ENCODE measurements at places on chromosomes 1 and 21. TPM values are rescaled to one million over a fixed set of nuclear protein-coding genes. Genes with fewer than 3 reads are reported as not detected.

DNA sequence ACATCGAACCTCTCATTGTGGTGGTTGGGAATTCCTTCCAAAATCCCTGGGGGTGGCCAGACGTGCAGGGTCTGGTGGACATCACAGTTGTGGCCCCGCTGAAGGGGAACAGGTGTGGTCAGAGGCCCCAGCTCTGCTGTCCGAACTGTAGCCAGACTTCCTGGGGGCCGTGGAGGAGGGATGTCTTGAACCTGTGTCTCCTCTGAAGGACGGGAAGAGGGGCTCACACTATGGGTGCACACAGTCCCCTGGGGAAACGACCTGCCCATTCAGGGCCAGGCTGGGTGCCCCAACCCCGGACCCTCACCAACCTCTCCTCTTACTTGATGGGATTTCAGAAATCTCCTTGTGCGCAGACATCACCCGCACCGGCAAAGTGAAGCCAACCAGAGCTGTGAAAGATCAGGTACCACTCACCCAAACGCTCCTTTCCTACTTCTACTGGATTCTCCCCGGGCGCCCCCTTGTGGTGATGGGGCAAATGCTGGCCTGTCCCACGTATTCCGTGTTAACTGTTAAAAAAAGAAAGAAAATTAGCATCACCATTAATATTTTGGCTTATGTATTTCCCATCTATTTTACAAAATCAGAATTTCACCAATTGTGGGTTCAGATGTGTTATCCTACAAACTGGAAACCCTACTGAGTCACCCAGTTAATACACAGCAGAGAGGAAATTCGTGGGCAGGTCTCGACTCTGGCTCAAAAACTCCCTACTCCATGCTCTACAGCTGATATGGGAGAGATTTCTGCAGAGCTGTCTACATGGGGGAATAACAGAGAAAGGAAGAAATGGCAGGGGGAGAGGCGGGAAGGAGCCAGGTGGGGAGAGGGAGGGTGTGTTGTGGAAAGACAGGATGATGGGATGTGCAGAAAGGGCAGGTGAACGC, 28.1 kb downstream of the PADI4 start:
- H3K27ac ChIP-seq: no peak overlapping the region
- H3K4me3 ChIP-seq: no peak overlapping the region
- H3K4me1 ChIP-seq: no peaks in the 10 kb centered on the region

GRCh38 chr1:205589618-205590456, 42.0 kb downstream of the ELK4 start:
- DNase-seq: no peak
- no peak overlapping the region for H3K27ac ChIP-seq

- DNase-seq: peak; percentile 94
- H3K27ac ChIP-seq: peak within 1 kb of the TSS; percentile 96
- peak within 1 kb of the TSS; percentile 94 for H3K4me3 ChIP-seq
- peaks cover 8% of the 10 kb centered on the region for H3K36me3 ChIP-seq
These were observed at the start of gene LRRC42 for GRCh38 chr1:53946252-53947171. Gene LRRC42, plus strand, starts transcription at chr1:53946350. Its CDS starts 5,650 bp downstream, at chr1:53952000.

DNA sequence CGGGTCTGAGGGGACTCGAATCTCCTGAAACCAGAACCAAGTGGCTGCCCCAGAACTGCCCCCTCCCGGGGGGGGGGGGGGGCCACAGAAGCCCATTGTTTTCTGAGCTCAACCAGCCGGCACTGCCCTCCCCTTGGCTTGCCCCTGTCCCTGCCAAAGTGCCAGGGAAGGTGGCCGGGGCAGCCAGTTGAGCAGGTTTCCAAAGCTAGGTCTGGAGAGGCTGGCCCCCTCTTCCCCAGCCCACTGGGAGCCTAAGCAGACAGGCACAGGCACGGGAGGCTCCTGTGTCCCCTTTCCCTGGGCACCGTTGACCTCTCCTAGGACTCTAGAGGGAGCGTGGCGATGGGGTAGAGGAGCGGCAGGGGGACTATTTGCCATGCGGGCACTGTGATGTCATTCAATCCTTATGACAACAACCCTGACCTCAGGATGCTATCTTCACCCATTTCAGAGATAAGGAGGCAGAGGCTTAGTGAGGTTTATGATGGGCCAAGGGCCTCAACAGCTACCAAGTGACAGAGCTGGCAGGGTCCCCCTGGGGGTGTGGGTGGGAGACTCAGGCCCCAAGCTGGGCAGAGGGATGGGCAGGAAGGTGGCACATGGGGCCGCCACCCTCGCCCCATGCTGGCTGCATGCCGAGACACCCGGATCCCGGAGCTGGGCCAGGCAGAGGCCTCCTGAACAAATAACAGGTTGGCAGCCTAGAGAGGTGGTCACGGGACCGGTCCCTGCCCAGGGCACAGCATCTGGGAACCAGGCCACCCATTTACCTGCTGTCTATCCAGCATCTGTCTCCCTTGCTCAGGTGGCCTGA, 35.0 kb downstream of the RAP1GAP start:
- no peak overlapping the region for H3K27ac ChIP-seq
- DNase-seq: no peak
- H3K4me1 ChIP-seq: peaks cover 23% of the 10 kb centered on the region
- no peak overlapping the region for H3K4me3 ChIP-seq
- peaks cover 10% of the 10 kb centered on the region for H3K27me3 ChIP-seq

- H3K4me1 ChIP-seq: no peaks in the 10 kb centered on the region
- no peak overlapping the region for H3K4me3 ChIP-seq
- no peaks in the 10 kb centered on the region for H3K36me3 ChIP-seq
- no peak for DNase-seq
- no peaks in the 10 kb centered on the region for H3K27me3 ChIP-seq
These were observed 13.0 kb upstream of the UQCRHL start for GRCh38 chr1:15820478-15820877.

DNA sequence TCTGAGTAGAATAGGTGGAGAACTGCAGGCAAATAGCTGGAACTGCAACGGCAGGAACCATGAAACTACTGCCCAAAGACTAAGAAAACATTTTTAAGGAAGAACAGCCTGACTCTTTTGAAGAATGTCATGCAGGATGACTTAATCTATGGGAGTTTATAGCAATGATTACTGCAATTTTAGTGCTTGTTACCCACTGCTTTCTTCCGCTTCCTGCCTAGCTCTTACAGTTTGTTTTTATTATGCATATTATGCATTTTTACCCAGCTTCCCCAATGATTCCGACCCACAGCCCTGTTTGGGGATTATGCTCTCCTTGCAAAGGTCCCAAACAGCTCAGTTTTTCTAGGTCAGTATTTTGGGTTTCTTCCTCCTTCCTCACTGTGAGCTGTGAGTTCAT, 71.2 kb downstream of the PCNX2 start:
- H3K27ac ChIP-seq: no peak overlapping the region
- H3K36me3 ChIP-seq: no peaks in the 10 kb centered on the region
- no peaks in the 10 kb centered on the region for H3K4me1 ChIP-seq
- H3K4me3 ChIP-seq: no peak overlapping the region

DNA sequence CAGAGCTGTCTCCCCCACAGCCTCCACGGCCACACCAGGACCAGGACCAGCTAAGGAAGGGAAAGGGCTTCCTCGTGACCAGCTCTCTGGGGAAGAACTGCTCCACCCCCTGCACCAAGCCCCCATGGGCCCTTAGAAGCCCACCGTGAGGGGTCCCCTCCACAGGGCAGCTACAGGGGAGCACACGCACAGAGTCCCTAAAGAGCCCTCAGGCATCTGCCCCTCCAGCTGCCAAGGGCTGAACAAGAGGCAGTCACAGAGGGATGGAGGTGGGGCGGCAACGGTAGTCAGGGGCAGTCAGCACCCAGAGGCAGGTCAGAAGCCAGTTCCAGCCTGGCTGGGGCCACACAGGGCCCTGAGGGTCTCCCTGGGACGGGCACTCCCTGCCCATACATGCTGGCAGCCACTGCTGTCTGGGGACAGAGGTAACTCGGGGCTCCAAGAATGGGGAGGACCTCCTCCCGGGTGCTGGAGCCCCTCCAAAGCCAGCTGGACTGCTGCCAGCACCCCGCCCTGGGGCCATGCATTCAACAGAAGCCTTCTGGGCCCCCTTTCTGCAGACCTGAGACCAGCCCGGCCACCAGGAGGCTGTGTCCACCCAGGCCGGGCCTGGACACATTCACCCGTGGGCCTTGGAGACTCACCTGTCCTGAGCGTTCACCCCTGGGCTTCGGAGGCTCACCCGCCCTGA, 18.7 kb downstream of the SLC19A1 start:
- H3K36me3 ChIP-seq: peaks cover 15% of the 10 kb centered on the region
- H3K27me3 ChIP-seq: no peaks in the 10 kb centered on the region
- no peak overlapping the region for H3K27ac ChIP-seq
- peaks cover 9% of the 10 kb centered on the region for H3K4me1 ChIP-seq
- no peak for DNase-seq

DNA sequence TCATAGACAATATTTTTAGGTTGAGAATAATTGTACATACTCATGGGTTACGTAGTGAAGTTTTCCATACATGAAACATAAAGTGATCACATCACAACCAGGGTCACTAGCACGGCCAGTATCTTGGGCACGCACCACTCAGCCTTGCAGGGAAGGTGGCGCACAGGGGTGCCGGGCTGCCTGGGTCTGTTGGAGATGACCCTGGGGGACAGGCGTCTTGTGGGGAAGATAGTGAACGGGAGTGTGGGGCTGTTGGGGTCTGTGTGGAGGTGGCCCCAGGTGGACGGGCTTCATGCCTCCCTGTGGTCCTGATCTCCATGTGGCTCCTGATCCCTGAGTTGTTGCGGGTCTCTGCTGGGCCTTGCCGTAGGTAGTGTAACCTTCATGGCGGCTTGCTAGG, 38.3 kb upstream of the PRSS38 start:
- H3K4me1 ChIP-seq: peaks cover 60% of the 10 kb centered on the region
- H3K4me3 ChIP-seq: no peak overlapping the region
- H3K27me3 ChIP-seq: no peaks in the 10 kb centered on the region
- peaks cover 20% of the 10 kb centered on the region for H3K36me3 ChIP-seq

DNA sequence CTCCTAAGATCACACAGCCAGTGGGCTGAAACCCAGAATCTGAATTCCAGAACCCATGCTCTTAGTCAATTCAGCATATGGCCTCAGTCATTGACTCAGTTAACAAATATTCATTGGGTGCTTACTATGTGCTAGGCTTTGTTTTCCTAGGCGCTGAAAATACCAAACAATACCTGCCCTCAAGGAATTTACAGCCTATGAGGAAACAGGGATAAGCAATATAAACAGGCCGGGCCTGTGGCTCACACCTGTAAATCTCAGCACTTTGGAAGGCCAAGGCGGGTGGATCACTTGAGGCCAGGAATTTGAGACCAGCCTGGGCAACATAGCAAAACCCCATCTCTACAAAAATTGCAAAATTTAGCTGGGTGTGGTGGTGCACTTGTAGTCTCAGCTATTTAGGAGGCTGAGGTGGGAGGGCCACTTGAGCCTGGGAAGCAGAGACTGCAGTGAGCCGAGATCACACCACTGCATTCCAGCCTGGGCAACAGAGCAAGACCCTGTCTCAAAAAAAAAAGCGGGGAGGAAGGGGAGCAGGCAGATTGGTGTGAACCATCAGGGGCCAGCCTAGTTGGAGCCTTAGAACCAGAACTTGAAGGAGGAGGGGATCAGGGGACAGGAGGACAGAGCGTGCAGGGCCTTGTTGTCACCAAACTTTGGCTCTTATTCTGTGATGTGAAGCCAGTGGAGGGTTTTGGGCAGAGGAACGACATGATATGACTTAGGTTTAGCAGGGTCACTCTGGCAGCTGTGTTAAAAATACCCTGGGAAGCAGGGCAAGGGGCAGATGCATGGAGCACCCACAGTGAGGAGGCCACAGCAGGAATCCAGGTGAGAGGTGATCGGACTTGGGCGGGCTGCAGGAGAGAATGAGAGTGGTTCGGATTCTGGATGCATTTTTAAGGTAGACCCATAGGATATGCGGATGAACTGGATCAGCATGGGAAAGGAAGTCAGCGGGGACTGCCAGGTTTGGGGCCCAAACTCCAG, 5.8 kb downstream of the TINAGL1 start:
- H3K27ac ChIP-seq: no peak overlapping the region
- no peak for DNase-seq
- peaks cover 62% of the 10 kb centered on the region for H3K4me1 ChIP-seq
- H3K27me3 ChIP-seq: peaks cover 7% of the 10 kb centered on the region
- H3K36me3 ChIP-seq: no peaks in the 10 kb centered on the region

- no peak overlapping the region for H3K27ac ChIP-seq
- no peak overlapping the region for H3K4me3 ChIP-seq
- no peaks in the 10 kb centered on the region for H3K27me3 ChIP-seq
- no peak for DNase-seq
- no peaks in the 10 kb centered on the region for H3K4me1 ChIP-seq
- peaks cover 57% of the 10 kb centered on the region for H3K36me3 ChIP-seq
These were observed 25.0 kb downstream of the PDXK start for GRCh38 chr21:43743947-43744346.

The KRTAP11-1 gene
- not detected for total RNA-seq

The IFNAR2 gene
- total RNA-seq: 5.7 TPM

The S100A7 gene
- total RNA-seq: not detected

Measured in muscle of leg (tissue), 16 donors.